Activated CD8-positive, alpha-beta memory T cell treated with anti-CD3 and anti-CD28 coated beads for 4 hours (primary cell): ENCODE measurements at places on chromosomes 6 and 20.

DNA sequence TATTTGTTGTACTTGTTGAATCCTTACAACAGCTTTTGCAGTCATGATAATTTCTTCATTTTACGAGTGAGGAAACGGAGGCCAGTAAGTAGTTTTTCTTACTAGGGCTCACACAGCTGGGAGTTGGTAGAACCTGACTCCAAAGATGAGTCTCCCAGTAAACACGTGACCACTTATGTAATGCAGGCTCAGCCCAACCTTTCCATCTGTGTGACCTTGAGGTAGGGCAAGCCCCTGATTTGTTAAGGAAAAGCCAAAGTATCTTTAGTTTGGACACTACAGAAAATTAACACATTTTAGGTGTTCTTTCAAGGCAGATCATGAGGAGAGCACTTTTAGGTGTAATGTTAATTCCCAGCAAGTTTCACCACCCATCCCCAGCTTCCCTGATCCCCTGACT, 111.3 kb downstream of the LRRC1 start:
- no peak for DNase-seq

DNA sequence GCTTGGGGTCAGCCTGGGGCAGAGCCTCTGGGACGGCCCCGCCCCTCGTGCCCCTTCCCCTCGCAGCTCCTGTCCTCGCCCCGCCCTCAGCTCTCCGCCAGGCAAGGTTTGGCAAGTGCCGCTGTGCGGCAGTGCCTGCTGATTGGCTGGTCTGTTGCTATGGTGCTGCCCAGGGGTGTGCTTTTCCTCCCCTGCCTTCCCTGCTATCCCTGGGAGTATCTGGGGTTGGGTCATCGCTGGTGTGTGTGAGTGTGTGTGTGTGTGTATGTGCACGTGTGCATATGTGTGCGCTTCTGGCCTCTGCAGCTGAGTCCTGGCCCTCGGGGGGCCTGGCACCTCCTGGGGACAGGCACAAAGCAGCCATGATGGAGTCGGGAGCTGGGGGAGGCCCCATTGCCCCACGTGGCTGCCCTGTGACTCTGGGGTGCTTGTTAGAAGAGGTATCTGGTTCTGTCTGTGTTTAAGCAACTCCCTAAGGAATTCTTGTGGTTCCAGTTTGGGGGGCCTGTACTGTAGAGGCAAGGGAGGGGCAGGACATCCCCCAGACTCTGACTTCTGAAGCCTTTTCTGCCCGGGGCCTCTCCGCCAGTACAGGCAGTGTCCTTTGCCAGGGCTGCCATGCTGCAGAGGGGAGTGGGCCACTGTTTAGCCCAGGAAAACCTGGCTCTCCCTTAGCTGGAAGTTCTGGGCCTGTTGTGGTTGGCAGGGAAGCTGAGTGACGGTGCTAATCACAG, 6.9 kb downstream of the RTEL1 start:
- no peak for DNase-seq

DNA sequence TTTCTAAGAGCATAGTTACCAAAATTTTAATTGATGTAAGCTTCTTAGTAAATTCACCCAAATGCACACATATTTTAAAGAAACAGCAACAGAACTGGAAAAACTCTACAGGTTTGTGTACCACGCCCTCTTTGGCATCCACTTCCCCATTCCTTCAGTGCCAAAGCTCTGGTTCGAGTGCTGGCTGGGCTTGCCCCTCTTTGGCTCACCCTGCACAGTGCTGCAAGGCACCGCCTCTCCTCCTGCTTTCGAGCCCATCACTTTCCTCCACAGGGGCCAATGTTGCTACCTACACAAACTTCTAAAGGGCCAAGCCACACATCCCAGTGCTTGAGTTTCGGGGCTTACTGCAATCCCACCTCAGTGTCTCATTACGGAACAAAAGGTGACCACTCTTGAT, 9.6 kb downstream of the LRP11 start:
- DNase-seq: no peak

DNA sequence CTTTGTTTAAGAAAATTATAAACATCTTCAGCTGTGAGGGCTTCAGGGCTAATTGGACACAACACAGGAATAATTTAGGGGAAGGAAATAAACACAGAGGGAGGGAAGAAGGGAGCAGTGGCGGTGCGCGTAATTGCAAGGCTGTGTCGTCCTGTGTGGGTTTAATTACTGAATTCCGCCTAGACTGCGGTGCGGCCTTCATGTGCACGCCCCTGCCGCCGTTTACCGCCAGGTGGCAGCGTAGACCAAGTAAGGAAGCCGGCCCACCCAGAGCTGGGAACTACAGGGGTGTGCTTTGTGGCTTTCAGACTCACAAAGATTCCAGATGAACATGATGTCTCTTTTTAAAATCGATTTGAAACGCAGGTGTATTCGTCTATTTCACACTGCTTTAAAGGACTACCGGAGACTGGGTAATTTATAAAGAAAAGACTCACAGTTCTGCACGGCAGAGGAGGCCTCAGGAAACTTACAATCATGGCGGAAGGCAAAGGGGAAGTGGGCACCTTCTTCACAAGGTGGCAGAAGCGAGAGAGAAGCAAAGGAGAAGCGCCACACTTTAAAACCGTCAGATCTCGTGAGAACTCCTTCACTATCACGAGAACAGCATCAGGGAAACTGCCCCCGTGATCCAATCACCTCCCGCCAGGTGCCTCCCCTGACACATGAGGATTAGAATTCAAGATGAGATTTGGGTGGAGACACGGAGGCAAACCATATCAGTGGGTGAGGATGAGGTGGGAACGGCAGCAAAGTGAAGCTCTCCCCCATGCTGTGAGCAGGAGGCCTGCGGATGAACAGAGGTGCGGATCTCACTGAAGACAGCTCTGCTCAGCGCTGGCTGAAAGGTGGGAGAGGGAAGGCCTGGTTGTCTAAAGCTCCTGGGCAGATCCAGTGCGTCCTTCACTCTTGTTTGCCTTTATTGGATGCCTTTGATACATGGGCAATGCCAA, 222.0 kb upstream of the PDE10A start:
- peak; percentile 11 for DNase-seq

- no peak for DNase-seq
Measured at GRCh38 chr6:166541366-166541765, 45.1 kb downstream of the RAMACL start.

DNA sequence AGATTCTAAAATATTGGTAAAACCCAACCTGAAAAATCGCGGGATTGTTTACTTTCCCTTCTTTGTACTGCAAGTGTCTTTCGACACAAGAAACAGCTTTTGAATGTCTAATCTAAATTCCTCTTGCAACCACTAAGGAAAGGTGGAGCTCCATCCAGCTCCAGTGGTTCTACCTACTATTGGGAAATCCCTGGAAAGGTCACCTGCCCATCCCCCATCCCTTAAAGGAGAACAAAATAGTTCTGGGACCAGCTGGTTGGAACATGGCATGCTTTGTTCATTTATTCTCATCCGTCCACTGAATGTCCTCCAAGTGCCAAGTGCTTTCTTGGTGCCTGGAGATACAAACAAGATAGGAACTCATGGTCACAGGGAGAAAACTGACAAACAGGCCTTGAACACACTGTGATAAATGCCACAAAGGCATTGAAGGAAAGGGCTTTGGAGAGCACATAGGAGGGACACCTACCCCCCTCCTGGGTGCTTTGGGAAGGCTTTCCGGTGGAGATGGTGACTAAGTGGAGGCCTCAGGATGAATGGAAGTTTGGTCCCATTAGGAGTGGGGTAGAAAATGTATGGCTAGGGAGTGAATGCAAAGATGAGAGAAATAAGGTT, 2.3 kb upstream of the CITED2 start:
- DNase-seq: no peak
